ENCODE measurements at places on chromosomes 1 and 21.

GRCh38 chr1:221979444-221980032, 237.6 kb upstream of the DUSP10 start:
- DNase-seq = no peak

- no peak for DNase-seq
Observed at GRCh38 chr1:192682335-192682734, 46.4 kb downstream of the RGS13 start.

- DNase-seq = no peak
Observed at GRCh38 chr1:55081905-55082296, 42.6 kb downstream of the PCSK9 start.

- peak; percentile 75 for DNase-seq
Observed at GRCh38 chr1:58839846-58840835, 56.3 kb upstream of the JUN start.

- DNase-seq = no peak
Observed at GRCh38 chr1:241470908-241471590, 48.5 kb downstream of the FH start.

GRCh38 chr1:245277276-245277675, 122.5 kb downstream of the KIF26B start:
- DNase-seq = no peak

DNA sequence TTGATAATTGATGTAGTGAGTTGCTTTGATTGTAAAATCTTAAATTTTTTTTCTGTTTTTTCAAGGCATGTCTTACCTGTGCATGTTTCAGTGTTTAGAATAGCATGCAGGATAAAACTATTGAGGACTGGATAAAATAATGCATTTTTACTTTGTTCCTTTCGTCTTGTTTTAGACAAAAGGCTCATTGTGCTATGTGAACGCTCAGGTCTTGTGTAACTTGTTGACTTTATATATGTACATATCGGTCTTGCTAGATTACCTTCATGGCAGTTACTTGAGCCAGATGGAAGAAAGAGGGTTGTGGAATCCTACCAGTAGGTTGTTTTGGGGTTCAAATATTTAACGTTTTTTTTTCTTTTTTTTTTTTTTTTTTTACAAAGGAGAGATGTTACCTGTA, 7.0 kb downstream of the NFIA start:
- DNase-seq = no peak

DNA sequence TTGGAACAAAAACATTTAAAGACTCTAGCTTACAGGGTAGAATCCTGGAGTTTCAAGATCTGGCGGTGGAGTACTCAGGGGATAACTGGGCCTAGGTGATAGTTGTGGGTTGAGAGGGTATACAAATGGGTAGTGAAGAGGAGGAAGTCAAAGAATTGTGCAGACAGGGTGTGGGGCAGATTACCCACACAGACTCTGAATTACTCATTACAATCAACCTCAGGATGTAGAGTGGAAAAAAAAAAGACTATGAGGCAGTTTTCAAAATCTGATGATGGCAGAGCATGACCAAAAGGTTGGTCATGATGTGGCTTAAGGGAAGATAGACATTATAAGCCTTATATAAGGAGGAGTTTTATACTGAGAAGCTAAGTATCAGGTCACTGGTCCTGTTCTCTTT, 44.1 kb upstream of the GLIS1 start:
- no peak for DNase-seq

DNA sequence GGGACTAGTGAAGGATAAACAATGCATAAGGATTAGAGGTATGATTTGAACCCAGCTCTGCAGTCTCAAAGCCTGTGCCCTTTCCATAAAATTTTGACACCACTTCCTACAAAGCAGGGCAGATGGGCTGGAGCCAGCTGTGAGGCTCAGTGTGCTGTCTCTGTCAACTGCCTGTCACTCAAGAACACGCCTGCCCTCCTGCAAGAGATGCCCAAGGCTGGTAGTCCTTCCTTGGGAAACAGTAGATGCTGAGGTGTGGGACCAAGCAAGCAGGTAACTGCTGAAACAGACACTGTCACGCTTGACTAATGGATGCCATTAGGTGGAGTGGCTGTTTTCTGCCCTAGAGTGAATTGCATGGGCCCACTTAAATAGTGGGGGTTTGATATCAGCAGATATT, 402.0 kb downstream of the PTPRU start:
- no peak for DNase-seq

GRCh38 chr1:240198376-240198775, 106.7 kb downstream of the FMN2 start:
- DNase-seq = no peak

- DNase-seq = no peak
Observed at GRCh38 chr1:184366997-184367396, 19.8 kb upstream of the C1orf21 start.

DNA sequence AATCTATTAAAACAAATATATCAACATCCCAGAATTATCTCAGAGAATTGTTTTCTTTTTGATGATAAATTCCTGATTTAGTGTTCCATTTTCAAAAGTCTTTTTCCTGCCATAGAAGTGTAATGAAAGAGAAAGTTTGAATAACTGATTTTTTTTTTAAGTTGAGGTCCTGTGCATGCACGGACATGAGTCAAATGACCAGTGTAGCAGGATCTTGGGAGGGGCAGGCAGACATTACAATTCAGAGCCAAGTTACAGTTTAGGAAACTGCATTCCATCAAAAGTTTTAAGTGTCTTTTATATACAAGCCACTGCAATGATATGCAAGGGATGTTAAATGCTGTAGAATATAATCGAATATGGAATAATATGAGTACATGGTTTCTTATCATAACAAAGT, 227.5 kb downstream of the HMCN1 start:
- DNase-seq = no peak

DNA sequence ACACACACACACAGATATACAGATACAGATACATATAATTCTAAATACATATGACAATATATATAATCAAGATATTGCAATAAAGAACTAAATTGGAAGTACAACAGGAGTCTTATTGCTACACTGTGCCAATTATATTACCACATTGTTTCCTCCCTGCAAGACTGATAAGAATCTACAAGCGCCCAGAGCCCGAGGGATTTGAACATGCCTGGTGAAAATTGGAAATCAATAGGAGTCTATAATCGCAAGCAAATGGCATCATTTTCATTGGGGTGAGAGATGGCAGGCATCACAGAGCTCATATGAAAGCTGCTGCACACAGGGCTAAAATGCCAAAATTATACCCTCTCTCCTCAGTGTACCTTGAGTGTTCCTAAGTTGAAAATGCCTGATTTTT, 152.9 kb upstream of the PTBP2 start:
- DNase-seq = no peak

All from HS-5 (cell line).